ENCODE measurements at places on chromosomes 11 and 22.
A peak's percentile ranks its signal among the peaks of the same experiment; 100 is the strongest.

GRCh38 chr11:46951864-46952263 is 15.3 kb downstream of the CSTPP1 start:
- DNase-seq, result no peak

GRCh38 chr22:50640857-50641647 is 13.1 kb upstream of the ARSA start:
- no peak for DNase-seq

DNA sequence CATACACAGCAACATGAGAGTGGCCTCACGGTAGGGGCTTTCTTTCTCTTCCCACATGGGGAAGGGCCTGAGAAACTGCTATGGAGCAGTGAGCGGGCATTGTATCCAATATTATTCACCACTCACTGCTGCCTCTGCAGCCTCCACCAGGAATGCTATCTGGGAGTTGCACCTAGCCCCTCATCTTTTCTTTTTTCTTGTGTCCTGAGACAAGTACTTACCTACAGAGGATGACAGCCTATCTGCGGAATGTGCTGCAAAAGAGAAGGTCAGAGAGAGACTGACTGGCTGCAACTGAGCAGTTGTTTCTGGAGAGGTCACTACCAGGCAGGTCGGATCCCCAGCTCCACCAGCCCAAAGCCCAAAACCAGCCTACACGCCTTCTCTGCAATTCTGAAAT is 52.1 kb upstream of the HTATIP2 start:
- DNase-seq, result no peak

- no peak for DNase-seq
Observed at GRCh38 chr22:50102946-50103345, 13.1 kb downstream of the MOV10L1 start.

GRCh38 chr11:360326-361280 is 8.7 kb upstream of the B4GALNT4 start:
- no peak for DNase-seq

- no peak for DNase-seq
Observed at GRCh38 chr11:76891793-76892192, 31.1 kb downstream of the ACER3 start.

- no peak for DNase-seq
Observed at GRCh38 chr11:104610635-104611034, 287.6 kb downstream of the CASP12 start.

- DNase-seq, result no peak
Observed at GRCh38 chr11:119421941-119422808, 797 bp downstream of the THY1 start.

DNA sequence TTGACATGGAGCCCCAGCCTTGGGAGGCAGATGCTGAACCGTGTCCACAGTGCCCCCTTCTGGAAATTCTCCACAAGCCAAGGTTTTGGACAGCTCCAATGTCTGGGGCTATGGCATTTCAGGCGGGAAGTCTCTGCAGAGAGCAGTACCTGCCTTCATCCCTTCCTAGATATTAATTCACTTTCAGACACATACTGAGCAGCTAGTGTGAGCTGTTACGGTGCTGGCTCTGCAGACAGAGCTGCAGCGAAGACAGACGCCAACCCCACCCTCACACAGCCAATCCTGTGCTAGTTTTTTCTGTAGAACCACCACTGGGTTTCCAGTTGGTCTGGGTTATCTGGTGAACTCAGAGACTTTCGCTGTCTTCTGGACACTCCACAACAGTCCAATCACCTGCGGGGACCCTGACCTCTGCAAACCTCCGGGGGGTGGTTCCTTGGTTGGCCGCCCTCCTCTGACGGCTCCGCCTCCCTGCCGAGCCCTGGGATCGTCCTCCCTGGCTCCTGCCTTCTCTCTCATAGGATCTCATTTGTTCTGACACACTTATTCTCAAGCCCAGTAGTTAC is 9.1 kb downstream of the LMF2 start:
- peak; percentile 66 for DNase-seq

- DNase-seq, result peak; percentile 77
Observed at GRCh38 chr11:911031-911889, 650 bp upstream of the CHID1 start.

GRCh38 chr22:50146439-50147238 is 23.9 kb upstream of the PANX2 start:
- peak; percentile 83 for DNase-seq

- DNase-seq, result no peak
Observed at GRCh38 chr11:13346470-13346869, 68.9 kb downstream of the BMAL1 start.

GRCh38 chr11:17145972-17146371 is 61.8 kb downstream of the PIK3C2A start:
- DNase-seq, result peak; percentile 9

DNA sequence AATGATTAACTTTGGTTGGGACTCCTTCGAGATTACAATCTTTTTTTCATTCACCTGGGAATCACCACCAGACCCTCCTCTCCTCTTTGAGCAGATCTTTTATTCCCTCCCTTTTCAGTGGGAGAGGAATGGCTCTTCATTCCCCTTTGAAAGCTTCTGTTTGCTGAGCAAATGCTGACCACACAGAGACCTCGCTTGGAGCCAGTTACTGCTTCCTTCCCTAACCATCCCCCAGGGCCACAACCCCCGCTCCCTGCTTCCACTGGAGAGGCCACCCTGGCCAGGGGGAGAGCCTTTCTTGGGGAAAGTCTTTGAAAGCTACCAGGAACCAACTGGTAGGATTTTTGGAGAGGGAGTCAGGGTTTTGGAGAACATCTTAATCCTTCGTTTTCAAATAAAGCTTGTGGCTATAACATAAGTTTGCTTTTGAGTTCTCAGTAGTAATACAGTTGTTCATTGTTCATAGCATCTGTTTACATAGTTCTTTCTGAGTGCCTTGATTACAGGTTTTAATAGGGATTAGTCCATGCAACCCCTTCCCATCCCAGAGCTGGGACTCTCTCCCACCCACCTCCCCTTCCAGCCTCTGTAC is 138.4 kb downstream of the DBX1 start:
- no peak for DNase-seq

- no peak for DNase-seq
Observed at GRCh38 chr22:46962406-46962805, 200.0 kb downstream of the TBC1D22A start.

DNA sequence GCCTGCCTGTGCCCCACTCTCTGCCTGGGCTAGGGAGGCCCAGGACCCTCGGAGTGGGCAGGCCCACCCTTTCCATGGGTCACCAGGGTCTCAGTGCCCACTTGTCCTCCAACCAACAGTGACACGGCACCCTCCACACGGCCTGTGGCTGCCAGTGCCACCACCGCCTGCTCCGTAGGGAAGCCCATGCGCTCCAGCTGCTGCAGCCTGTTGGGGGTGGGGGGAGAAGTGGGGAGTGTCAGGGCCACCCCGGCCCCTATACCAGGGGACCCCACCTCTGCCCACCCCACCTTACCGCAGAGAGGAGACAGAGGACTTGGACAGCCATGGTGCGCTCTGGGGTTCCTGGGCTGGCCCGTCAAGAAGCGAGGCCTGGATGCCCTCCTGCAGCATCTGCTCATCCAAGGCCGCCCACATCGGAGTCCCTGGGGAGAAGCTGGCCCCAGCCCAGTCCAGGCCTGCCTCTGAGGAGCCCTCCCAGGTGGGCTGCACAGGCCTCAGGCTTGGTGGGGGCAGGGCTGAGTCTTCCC is 7.7 kb downstream of the RHBDD3 start:
- DNase-seq, result no peak

Measured in fibroblast of mammary gland (primary cell).